ENCODE measurements at places on chromosomes 2 and 18.

GRCh38 chr2:182585001-182585400 lies 131.1 kb upstream of the DNAJC10 start:
- DNase-seq: no peak

DNA sequence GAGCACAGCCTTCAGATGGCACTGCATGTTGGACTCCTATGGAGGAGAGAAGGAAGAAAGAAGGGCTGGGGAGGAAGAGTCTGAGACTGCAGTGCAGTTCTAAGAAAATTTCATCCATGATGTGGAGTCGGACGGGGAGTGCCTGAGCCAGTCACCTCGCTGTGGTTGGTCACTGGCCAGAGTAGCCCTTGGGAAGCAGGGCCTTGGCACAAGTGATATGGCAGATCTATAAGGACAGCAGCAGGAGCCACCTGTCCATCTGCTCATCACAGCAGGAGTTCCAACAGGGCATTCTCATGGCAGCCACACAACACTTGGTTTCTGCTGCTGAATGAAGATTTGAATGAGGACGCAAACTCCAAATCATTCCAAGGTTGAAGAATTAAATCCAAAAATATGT lies 314.8 kb downstream of the CYP26B1 start:
- no peak for DNase-seq

DNA sequence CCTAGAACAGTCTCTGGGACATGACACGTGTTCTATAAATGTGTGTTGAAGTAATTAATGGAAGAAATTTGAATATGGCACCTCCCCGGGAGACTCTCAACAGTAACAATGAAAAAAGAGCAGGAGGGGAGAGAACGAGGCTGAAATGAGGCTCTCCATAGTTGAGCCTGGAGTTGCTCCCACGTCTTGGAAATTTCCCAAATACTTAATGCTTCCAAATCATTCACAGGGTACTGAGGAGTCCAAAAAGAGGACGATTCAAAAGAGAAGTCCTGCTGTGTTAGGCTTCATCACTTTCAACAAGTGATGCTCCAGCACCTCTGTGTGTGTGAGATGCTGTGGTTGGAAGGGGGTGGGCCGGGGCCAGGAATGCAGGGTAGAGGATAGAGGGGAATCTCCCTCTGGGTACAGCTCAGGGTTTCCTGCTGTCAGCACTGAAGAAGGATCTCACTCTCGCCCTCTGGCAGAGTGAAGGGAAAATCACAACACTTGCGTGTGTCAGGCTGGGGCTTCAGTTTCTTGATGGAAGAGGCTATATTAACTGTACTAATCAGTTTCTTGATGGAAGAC lies 18.1 kb upstream of the ZNF407 start:
- no peak for DNase-seq

DNA sequence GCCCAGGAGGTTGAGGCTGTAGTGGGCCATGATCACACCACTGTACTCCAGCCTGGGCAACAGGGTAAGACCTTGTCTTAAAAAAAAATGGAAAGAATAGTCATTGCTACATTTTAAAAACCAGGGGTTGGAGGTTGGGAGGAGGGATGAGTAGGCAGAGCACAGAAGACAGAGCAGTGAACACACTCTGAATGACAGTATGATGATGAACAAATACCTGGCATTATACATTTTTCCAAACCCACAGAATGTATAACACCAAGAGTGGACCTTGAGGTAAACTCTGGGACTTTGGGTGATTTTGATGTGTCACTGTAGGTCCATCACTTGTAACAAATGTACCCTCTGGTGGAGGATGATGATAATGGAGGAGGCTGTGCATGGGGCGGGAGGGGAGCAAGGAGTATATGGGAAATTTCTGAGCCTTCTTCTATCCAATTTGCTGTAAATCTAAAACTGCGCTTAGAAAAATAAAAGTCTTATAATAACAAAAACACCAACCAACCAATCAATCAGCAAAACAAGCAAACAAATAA lies 111.4 kb upstream of the PGAP1 start:
- DNase-seq: no peak

GRCh38 chr2:133789743-133790142 lies 221.5 kb upstream of the NCKAP5 start:
- DNase-seq: no peak

DNA sequence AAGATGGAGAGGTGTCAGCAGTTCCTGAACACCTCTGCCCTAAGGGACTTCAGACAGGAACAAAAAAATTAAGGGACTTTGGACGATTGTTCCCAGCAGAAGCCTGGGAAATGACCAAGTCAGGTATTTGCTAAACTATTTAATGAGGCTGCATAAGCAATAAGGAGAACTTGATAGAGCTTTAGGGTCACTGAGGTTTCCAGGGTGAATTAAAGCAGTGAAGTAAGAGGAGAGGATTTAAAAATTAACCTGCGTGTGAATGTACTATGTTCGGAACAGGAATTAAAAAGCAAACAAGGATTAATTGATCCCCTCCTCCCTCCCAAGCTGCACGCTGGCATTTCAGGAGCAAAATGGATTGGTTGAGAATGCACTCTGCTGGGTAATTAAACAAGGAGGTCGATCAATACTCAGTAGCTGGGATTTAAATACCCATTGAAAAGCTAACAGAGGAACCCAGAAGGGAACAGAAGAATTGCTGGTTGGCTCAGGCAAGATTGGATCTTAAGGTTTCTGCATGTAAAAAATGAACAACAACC lies 157.2 kb downstream of the RNF152 start:
- no peak for DNase-seq

DNA sequence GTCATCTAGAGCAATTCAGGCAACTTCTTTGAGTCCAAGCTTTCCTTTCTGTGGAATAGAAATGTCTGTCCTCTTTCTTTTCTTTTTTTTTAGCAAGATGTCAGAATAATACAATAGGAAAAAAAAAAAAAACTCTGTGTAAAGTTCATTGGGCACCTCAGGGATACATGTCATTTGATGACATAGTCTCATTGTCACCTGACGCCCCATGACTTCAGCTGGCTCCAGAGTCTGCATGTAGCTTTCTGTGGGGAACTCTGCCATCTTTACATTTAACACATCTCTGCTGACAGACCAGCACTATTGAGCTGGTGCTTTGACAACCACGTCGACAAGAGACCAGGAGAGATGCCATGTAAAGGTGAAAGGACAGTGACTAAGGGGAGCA lies 172.5 kb upstream of the KLF7 start:
- no peak for DNase-seq

DNA sequence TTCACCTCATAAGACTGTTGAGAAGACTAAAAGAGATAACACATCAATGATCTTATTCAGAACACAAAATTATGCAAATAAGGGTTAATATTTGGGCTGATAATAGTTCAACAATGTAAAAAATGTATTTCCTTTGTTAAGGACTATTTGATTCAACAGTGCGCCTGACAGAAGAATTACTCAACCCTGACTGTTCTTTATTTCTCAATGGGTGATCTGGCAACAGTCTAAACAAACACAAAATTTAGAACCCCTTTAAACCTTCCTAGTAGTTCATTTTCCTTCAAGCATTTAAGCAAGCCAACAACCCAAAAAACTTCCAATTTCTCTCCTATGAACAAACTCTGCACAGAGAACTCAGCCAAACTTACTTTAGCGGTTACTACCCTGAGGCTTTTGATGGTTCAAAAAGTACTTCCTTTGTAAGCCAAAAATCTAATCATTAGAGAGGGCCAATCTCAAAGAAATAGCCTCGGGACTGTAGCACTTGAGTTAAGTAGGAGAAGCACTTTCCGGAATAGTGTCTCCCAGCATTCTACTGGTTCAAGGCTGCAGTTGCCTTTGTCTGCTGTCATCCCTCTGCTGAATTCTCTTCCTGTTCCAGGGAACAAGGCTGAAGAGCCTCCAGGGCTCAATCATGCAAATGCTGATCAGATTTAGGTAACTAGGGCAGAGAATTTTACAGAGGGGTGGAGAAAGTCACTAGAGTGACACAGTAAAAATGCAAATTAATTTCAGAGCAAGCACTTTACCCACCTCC lies 40.9 kb upstream of the MAPK4 start:
- DNase-seq: no peak

DNA sequence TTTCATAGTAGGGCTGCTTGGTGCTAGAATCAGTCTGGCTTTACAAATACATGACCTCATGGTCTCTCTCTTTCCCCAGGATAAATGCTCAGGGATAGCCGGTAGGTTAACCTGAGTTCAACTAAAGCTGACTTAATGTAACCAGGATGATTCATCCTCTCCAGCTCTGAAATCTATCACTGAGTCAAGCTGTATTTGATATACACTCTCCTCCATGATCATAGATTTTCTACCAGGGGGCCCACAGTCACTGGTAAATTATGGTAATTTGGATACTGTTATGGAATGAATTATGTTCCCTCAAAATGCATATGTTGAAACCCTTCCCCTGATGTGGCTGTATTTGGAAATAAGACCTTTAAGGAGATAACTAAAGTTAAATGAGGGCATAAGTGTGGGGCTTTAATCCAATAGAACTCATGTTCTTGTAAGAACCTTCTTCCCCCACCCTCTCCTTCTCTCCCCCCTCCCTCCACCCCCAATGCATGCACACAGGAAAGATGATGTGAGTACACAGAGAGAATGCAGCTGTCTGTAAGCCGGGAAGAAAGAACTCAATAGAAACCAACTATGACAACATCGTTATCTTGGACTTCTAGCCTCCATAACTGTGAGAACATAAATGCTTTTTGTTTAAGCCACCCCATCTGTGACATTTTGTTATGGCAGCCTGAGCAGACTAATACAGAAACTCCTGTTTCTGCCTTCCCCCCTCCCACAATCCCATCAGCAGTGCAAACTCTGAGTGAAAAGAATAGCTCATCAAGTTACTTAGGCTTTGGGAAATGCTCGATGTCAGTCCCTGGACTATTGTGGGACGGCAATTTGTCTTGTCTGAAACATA lies 134.9 kb upstream of the KYNU start:
- DNase-seq: no peak
